CD8-positive, alpha-beta T cell (primary cell): ENCODE measurements at places on chromosomes 4 and X.

DNA sequence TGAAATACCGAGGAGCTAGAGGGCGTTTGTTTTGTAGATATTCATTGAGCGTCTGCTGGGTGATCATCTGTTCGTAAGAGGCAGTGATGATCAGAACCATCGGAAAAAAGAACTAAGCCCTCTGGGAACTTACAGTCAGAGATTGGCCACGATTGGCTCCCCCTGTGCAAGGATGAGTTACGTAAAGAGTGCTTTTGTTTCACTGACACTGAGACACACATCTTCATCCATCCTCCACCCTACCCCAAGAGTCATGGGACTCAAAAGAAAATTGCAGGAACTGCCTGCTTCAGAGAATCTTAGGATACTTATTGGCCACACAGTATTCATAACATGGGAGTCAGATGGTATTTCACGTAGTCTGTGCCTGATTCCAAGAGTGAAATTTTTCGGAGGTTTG, 62.1 kb downstream of the GEMIN8 start:
- no peak for DNase-seq

- DNase-seq: no peak
Measured at GRCh38 chr4:21709031-21709430, 239.5 kb downstream of the KCNIP4 start.

DNA sequence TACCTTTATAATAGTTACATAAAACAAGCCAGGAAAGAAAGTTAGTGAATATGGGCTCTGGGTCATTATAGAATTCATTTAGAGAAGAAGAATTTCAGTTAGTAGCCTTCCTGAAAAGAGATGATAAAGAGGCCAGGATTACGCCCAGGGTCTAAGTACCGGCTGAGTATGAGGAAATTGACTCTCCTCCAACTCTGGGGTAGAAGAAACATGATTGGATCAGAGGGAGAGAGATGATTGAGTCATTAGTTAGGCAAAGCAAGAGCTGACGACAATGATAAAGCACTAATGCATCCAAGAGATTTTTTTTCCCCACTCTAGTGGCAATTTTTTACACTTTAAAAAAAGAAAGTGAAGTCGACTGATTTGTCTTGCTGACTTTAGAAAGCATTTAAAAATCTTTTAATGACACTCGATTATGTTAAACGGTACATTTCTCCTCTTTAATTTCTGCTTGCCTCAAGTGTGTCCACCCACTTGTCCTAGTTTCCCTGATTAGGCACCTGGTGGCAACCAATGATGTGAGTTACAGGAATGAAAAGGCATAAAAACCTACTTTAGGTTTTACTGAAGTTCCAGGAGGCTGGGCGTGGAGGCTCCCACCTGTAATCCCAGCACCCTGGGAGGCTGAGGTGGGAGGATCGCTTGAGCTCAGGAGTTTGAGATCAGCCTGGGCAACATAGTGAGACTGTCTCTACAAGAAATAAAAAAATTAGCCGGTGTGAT, 37.3 kb upstream of the IGFBP7 start:
- no peak for DNase-seq

- no peak for DNase-seq
Measured at GRCh38 chrX:129701624-129702069, 37.1 kb upstream of the XPNPEP2 start.

GRCh38 chr4:135382280-135382959, 1180.8 kb upstream of the PABPC4L start:
- no peak for DNase-seq

DNA sequence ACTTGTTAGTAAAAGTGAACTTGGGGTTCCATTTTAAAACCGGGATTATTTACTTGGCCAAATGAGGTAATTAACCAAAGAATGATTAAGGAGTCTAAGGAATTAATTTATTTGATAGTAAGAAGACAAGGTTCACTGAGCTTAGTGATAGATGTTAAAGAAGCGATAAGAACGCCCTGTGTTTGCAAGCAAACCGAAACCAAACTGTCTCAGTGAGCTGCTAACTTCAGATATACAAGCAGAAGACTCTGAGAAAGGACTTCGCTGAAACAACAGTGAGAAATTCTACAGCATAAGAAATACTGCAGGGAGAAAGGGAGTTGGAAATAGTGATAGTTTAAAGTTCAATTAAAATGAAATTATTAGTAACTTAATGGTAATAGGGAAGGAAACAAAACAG, 37.6 kb upstream of the SHISA3 start:
- no peak for DNase-seq

- DNase-seq: no peak
Measured at GRCh38 chr4:13084210-13084609, 399.9 kb downstream of the RAB28 start.

- DNase-seq: no peak
Measured at GRCh38 chr4:65600656-65601055, 69.6 kb downstream of the EPHA5 start.
